Mononuclear cell (primary cell): ENCODE measurements at places on chromosomes 1 and 21. TPM values are rescaled to one million over a fixed set of nuclear protein-coding genes. Genes with fewer than 3 reads are reported as not detected.

Gene NID1
- total RNA-seq, result 6.1 TPM

Gene PPIAL4G
- 0.21 TPM for total RNA-seq

Gene IPO9
- 14.4 TPM for total RNA-seq

Gene AGT
- total RNA-seq, result not detected

Gene COL24A1
- 0.84 TPM for total RNA-seq

Gene USF1
- 86.8 TPM for total RNA-seq

Gene RGS4
- total RNA-seq, result not detected

Gene AADACL3
- total RNA-seq, result not detected

Gene CD101
- total RNA-seq, result 11.4 TPM

Gene DSTYK
- 16.3 TPM for total RNA-seq

Gene LRRC38
- not detected for total RNA-seq

Gene ACTL8
- total RNA-seq, result not detected
